ENCODE measurements at places on chromosomes 16 and 17.

DNA sequence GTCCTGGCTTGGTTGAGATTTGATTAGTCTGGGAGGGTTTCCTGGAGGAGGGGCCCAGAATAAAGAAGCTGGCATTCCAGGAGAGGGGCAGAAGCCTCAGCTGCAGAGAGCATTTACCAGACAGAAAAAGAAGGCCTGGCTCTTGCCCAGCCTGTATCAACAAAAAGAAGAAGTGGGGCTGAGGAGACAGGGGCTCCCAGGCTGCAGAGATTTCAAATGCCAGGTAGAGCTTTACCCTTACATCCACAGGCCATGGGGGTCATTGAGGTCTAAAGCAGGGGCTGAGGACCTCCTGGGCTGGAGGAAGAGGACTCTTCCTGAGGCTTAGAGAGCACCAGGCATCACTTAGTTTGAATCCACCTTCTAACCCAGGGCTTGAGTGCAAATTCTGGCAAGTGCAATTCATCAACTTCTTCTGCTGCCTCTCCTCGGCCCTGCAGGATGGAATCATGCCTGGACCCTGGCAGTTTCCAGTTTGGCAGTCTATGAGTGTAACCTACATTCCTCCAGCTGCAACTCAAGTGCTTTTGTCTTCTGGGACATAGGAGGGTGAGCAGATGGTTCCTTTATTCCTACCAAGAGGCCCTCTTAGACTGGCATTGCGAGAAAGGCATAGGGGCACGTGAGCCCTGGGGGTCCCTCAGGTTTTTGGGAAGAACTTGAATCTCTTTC is 15.3 kb downstream of the CA7 start:
- no peak for DNase-seq

- DNase-seq: no peak
Measured at GRCh38 chr16:56462064-56462796, 10.9 kb downstream of the OGFOD1 start.

GRCh38 chr16:2712546-2712945 is 7.5 kb downstream of the PRSS27 start:
- no peak for DNase-seq

GRCh38 chr17:35028531-35029262 is 34.8 kb downstream of the RFFL start:
- peak; percentile 79 for DNase-seq

GRCh38 chr16:3904875-3905274 is 24.4 kb upstream of the CREBBP start:
- DNase-seq: no peak

DNA sequence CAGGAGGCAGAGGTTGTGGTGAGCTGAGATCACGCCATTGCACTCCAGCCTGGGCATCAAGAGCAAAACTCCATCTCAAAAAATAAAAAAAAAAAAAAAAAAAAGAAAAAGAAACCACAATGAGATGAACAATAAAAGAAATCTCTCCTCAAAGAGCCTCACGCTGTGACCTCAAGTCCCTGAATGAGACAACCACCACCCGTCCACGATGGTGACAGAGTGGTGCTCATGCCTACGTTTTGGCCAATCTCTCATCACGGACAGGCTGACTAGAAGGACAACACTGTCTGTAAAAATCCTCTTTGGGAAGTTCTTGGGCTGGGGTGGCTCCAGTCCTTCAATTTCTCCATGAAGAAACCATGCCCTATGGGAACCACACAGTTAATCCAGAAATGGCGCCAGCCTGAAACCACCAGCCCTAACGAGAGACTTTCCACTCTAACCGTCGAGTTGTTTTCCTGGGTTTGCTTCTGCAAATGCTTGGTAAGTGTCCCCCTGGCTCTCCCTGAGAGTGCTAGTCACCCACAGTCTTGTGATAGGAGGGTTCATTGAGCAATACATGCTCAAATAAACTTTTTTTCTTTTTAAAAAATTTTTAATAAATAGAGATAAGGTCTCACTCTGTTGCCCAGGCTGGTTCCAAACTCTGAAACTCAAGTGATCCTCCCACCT is 15.0 kb upstream of the PRSS27 start:
- DNase-seq: peak; percentile 52

GRCh38 chr17:40491486-40491885 is 9.9 kb downstream of the TNS4 start:
- no peak for DNase-seq

DNA sequence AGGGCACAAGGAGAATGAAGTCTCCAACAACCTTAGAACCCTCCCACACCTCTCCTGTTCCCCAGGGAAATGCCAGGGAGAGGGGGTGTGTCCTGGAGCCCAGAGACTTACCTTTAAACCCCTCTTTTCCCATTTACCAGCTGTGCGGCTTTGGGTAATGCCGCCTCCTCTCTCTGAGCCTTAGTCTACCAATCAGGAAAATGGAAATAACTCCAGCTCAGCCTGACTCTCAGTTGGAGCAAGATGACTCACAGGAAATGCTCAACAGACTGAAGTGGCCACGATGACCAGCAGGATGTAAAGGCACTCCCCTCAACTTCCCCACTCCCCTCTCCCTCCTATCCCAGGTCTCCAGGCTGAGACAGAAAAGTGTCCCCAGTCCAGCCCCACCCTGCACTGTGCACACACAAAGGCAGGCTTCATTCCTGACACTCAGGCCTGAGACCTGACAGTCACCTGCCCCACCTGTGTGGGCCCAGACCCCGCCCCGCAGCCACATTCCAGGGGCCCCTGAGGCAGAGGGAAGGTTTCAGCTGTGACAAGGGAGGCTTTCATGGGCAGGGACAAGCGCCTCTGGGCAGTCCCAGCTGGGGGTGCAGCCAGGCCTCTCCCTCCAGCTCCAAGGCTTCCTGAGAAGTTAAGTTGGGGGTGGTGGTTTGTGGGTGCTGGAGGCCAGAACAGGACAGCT is 3.0 kb upstream of the KRT15 start:
- DNase-seq: peak; percentile 48

- DNase-seq: no peak
Measured at GRCh38 chr17:17024778-17025300, 17.4 kb upstream of the MPRIP start.

GRCh38 chr17:80731323-80731722 is 186.7 kb downstream of the RPTOR start:
- DNase-seq: no peak

- DNase-seq: no peak
Measured at GRCh38 chr16:81734632-81735434, 44.3 kb upstream of the PLCG2 start.

DNA sequence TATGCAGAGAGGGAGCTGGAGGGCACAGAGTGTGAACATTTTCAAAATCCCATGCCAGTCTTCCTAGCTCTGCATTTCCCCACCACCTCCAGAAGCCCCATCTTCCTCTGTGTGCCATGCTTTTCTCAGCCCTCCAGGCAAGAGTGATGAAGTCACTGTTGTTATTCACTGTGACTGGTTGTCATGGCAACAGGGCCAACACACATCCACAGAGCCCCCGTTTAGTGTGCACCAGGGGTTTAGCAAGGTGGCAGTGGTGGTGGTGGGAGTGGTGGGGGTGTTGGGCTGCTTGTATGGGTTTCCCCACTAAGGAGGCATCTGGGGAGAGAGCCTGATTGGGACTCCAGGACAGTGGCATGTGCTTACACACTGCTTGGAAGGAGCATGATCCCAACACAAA is 309.9 kb upstream of the ASIC2 start:
- no peak for DNase-seq

DNA sequence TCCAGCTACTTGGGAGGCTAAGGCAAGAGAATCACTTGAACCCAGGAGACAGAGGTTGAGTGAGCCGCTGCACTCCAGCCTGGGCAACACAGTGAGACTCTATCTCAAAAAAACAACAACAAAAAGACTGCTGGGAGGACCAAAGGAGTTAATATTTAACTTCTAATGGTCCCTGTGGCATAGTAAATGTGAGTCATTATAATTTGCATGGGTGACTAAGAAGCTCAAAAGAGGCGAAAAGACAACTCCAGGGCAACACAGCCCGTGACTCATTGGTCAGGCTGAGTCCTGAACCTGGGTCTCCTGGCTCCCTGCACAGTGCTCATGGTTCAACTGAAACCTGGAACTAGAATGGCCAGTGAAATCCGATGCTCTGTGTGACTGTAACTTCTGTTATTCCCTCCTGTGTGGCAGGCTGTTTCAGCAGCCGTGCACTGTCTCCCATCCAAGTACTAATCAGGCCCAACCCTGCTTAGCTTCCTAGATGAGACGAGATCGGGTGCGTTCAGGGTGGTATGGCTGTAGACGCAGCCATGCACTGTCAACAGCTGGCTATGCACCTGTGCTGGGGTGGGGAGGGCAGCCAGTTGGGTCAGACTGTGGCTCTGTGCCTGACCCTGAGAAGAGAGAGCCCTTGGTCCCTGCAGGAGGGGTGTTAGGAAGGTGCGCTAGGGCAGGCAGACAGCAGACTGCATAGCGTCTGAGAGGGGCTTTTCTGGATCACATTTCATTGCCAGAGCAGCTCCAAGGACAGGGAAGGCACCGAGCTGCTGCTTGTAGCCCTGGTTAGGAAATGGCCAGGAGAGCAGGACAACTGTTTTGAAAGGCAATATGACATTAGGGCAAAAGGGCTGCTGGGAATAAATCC is 14.5 kb upstream of the GPRC5C start:
- DNase-seq: peak; percentile 77

GRCh38 chr16:85312642-85313525 is 200.6 kb upstream of the CIBAR2 start:
- DNase-seq: no peak

- no peak for DNase-seq
Measured at GRCh38 chr16:67506468-67506867, 22.2 kb upstream of the RIPOR1 start.

DNA sequence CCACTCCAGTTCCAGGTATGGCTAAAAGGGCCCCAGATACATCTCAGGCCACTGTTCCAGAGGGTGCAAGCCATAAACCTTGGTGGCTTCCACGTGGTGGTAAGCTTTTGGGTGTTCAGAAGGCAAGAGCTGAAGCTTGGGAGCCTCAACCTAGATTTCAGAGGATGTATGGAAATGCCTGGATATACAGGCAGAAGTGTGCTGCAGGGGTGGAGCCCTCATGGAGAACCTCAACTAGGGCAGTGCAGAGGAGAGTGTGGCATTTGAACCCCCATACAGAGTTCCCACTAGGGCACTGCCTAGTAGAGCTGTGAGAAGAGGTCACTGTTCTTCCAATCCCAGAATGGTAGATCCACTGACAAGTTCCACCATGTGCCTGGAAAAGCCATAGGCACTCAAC is 267.3 kb downstream of the SLC39A11 start:
- DNase-seq: no peak

- peak; percentile 65 for DNase-seq
Measured at GRCh38 chr17:21098934-21099689, 27.7 kb upstream of the DHRS7B start.

DNA sequence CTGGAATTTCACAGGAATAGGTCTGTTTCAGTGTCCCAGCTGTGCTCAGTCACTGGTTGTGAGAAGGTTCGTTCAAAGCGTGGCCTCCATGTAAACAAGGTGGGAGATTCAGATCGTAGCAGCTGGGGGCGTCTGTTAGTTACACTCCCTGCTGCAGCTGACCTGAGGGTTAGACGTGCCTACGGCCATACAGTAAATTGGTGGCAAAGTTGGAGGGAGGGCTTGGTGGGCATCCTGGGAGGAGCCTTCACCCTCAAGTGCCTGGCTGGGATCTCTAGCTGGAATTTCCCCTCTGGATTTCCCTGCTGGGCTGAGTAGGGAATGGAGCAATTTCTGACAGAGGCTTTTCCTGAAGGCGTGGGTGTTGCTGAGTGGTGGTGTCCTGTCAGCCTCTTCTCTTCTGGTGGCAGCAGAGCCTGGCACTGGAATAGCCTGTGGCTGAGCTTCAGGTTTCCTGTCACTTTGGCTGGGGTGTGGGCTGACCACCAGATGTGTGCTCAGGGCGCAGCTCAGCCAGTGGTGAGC is 6.4 kb downstream of the FCSK start:
- DNase-seq: peak; percentile 68

DNA sequence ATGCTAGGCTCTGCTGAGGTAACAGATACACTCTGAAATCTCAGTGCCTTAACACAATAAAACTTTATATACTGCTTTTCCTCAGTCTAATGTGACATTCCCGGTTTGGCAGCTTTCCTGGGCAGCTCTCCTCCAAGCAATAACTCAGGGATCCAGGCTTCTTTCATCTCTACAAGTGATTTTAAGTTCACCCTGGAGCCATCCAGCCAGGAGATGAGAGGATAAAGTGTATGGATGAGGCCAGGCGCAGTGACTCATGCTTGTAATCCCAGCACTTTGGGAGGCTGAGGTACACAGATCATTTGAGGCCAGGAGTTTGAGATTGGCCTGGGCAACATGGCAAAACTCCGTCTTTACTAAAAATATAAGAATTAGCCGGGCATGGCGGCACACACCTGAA is 147.2 kb downstream of the UTP18 start:
- DNase-seq: no peak

- DNase-seq: no peak
Measured at GRCh38 chr16:85396879-85397871, 215.9 kb upstream of the GSE1 start.

DNA sequence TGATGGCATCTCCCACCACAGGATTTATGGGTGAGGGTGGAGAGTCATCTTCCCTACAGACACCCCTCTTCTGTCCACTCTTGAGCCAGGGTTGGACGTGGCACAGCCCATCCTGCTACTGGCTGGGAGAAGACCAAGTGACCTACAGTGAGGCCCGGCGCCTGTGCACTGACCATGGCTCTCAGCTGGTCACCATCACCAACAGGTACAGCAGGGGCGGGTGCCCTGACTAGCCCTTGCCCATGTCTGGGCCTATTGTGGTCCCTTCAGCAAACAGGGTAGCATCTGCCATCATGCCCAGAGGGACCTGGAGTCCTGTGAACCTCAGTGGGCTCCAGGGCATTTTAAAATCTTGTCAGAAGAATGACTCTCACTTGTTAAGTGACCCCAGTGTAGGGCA is 48.2 kb downstream of the MRC2 start:
- DNase-seq: no peak

DNA sequence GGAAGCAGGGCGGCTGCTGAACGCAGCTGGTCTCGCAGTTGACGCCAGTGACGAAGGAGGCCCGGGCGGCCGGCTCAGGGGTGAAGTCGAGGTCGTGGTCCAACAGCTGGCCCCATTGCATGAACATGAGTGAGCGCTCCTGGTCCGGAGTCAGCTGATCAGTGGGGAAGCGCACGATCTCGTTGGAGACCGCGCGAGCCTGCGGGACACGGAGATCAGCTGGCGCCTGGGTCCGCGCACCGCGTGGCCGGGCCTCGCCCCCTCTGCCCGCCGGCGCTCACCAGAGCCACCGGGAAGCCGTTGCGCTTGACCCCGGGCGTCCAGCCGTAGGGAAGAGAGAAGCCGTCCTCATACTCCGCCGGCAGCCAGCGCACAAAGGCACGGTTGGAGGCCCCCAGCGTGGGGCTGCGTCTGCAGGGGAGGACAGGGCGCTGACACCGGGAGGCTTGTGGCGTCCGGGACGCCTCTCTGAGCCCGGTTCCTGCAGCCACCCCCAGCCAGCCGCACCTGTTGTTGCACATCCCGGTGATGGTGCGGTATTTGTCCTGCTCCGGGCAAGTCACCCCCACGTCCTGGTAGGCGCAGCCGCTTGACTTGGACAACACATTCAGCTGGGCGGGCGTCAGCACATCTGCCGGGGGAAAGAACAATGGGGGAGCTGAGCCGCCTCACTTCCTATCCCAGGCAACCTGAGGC is 1.6 kb downstream of the MPO start:
- peak; percentile 59 for DNase-seq

- no peak for DNase-seq
Measured at GRCh38 chr16:30548416-30549253, 9.5 kb downstream of the ZNF764 start.

- DNase-seq: peak; percentile 57
Measured at GRCh38 chr17:59433586-59433985, 102.1 kb downstream of the YPEL2 start.

GRCh38 chr17:65005858-65006257 is 50.7 kb downstream of the GNA13 start:
- no peak for DNase-seq

All from inflammatory macrophage treated with lipopolysaccharide for 4 hours (primary cell).